ENCODE measurements at places on chromosomes 2 and 18.

- DNase-seq, result no peak
These were observed 401.4 kb downstream of the NBAS start for GRCh38 chr2:15159751-15160177.

DNA sequence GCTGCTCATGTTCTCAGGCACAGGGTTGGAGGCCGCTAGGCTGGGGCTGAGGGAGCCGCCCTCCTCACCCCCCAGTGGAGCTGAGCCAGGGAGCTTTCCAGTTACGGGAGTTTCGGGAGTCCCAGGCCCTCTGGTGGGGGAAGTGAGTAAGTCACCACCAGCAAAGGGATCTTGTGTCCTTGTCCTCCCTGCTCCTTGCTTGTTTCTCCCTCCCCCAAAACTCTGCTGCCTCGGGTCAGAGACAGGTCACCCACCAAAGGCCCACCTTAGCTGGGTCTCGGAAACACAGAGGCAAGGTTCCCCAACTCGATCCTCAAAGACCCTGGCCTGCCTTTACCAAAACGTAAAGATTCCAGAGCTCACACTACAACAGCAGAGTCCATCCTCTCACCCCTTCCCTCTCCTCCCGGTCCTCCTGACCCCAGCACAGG, 60.5 kb upstream of the POMC start:
- DNase-seq, result no peak

DNA sequence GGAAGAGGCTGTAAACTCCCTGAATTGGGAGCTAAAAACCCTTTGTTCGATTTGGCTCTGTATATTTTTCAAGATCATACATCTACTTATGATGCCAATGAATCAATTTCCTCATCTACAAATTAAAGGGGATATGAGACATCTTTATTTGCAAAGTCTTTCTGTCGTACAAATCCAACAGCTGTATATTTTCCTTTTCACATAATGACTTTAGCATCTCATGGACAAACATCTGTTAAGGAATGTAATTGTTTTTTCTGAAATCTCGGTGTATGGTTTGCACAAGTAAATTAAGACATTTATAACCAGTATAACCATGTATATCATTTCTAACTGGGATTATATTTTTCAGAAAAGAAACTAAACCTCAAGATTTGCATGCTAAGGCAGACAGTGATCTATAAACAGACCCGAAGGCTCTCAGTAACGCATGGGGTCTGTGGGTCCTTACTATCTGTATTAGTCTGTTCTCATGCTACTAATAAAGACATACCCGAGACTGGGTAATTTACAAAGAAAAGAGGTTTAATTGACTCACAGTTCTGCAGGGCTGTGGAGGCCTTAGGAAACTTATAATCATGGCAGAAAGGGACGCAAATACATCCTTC, 130.8 kb downstream of the SLC8A1 start:
- no peak for DNase-seq

DNA sequence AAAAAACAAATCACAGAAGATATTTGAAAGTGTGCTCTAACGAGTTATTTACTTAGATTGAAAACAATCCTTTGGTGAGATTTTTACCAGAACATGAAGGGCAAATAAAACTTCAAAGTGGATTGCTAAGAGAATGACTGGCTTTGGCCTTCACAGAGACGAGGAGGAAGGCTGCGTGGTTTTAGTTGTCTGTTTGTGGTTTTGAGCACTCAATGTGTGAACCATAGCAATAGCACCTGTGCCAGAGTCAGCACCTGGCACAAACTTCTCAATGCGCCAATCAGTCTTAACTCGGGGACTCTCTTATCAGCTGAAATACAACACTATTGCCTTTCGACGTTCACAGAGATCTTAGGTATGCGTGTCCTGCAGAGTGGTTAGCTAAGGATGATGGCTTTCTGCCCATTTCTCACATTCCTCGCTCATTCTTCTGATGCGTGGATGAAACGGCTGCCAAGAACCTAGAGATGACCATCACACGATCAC, 70.0 kb downstream of the MBP start:
- DNase-seq, result no peak

GRCh38 chr18:63152791-63153190, 166.8 kb downstream of the BCL2 start:
- no peak for DNase-seq

- DNase-seq, result no peak
These were observed 259.0 kb upstream of the SALL3 start for GRCh38 chr18:78720456-78721237.

GRCh38 chr2:80706541-80706940, 402.0 kb upstream of the LRRTM1 start:
- DNase-seq, result no peak

- no peak for DNase-seq
These were observed 122.5 kb downstream of the SLC39A10 start for GRCh38 chr2:195779491-195779890.

- no peak for DNase-seq
These were observed 44.6 kb upstream of the REG3G start for GRCh38 chr2:78980871-78981270.

DNA sequence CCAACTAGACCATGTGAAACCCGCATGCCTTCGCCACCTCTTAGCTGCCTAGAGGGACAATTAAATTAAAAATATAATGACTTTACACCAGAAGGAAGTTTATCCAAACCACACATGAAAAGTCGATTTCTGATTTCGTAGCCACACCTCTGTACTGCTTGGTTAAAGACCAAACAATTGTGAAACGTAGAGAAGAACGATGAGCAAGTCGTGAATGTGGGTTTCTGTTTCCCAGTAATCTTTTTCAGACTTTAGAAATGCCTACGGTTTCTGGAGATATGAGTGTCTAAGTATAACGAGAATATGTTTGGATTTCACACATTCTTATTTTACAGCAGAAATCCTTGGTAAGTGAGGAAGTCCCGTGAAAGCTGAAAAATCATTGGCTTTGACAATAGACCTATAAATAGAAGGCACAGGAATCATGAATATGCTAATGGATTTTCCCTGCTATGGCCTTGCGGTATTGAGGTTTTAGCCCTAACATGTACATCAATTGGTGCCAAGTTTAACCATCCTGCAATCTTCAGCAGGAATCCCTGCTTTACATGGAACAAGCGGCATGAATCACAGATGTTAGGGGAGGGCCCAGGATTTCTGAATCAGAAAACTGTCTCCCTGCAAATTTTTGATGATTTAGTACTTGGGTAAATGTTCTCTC, 105.6 kb downstream of the TTC32 start:
- no peak for DNase-seq

DNA sequence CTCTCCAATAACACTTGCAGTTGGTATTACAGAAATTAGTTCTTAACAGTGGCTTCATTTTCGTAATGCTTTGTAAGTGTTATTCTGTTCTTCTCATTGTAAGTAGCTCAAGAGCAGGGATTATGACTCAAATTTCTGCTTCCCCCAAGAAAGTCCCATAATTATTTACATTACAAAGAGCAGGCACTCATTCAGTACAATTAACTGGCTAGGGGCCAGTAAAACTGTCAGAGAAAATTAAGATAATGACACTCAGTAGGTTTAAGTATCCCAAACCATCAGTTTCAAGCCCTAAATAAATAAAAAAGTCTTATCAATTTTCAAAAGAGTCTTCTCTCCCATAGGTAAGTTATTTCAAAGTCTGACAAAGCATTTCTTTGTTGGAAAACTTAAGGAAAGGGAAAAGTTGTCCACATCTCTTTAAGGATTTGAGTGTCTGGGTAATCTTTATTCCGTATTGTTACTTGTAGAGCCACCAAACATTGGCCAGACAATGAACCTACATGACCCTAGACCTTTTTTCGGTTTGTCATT, 137.1 kb downstream of the ARHGAP28 start:
- no peak for DNase-seq

GRCh38 chr2:199458009-199458805, 468 bp upstream of the SATB2 start:
- DNase-seq, result no peak

DNA sequence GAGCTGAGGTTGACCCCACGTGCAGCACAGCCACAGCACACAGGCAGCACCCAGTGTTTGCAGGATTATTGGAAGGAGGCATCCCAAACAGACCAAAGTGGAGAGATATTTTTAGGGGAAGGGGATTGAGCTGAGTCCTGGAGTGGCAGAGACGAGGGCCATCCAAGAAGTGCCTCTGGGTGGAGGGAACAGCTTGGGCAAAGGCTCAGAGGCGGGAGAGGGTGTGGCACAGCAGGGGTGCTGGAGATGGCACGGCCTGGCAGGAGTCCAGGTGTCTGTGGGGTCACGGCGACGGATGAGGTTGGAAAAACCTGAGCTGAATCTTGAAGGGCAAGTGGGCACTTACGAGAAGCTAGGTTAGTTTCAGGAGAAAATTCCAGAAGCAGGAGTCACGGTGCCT, 60.6 kb downstream of the INHBB start:
- DNase-seq, result no peak

DNA sequence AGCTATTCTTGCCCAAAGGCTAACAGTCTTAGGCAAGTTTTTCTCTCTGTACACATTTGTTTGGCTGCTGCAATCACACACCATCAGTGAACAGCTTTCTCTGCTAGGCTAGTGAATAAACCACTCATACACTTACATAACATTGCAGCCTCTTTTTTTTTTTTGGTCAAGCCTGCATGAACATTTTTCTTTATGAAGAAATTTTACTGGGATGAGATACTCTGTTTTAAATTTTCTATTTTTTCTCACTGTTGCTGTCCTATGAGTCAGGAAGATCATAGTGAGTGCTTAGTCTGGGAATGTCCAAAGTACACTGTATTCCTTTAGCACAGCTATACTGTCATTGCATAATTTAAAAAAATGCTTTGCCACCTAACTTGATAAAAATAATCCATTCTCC, 58.5 kb downstream of the ROCK1 start:
- DNase-seq, result no peak

All from stimulated activated CD4-positive, alpha-beta T cell treated with anti-CD3 and anti-CD28 coated beads, TNF-alpha, amount 100 ng/mL, for 24 hours (primary cell).